ENCODE measurements at places on chromosomes 12 and 14. TPM values are rescaled to one million over a fixed set of nuclear protein-coding genes. Genes with fewer than 3 reads are reported as not detected.

DNA sequence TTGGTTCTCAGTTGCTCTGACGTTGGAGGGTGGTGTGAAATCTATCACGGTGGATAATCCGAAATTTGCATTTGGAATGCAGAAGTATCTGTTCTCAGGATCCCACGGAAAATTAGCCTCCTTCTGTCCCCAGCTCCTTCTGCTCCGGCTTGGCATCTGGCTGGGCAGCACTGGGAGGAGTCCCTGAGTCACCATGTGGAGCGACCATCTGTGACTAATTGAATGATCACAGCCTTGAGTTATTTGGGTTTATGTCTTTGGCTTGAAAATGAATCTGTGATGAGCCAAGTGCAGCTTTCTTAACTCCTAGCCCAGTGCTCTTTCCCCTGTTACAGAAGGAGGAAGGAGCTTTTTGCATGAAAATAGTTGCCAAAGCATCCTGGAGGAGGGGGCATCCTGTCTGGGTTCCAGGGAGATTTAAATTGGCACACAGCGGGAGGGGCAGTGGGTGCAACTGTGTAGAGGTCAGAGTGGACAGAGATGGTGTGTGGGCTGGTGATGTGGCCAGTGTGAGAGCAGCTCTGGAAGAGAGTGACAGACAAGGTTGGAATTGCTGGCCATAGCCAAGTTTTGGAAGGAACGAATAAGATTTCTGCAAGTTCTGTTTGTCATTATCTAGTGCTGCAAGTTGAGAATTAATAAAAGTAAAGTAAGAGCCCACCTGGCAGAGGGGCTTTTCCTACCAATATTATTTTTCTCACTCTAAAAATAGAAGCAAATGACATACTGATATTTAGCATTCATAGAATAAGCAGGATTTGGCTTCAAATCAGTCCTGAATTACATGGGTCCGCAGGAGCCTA, 74.4 kb downstream of the SLC24A4 start:
- peak; percentile 84 for DNase-seq

GRCh38 chr12:4621511-4621910, 27.3 kb downstream of the AKAP3 start:
- no peak for DNase-seq

DNA sequence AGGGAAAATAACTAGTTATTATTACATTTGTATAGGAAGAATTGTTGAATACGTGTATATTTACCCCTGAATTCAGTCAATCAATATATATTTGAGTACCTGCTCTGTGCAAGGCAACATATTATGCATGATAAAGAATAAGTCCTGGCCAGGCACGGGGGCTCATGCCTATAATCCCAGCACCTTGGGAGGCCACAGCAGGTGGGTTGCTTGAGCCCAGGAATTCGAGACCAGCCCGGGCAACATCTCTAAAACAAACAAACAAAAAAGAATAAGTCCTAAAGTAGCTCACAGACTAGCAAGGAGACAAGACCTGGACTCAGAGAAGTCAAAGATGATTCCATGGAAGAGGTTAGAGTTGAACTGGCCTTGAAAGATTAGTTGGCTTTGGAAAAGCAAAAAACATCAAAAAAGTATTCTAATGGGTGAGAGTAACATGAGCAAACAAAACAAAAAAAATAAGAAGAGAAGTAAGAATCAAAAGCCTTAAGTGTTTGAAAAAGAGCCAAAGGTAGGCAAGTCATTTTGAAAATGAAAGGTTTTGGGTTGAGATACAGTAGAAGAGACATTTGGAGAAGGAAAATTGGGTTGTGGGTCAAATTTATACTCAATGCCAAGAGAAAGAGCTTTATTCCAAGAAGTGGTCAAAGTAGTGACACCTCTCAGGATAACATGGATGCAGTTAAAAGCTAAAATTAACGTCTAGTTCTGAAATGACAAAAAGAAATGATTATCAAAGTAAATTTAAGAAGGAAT, 115.2 kb upstream of the BCAT1 start:
- DNase-seq: no peak

- DNase-seq: no peak
Measured at GRCh38 chr14:90427848-90428426, 31.1 kb downstream of the CALM1 start.

DNA sequence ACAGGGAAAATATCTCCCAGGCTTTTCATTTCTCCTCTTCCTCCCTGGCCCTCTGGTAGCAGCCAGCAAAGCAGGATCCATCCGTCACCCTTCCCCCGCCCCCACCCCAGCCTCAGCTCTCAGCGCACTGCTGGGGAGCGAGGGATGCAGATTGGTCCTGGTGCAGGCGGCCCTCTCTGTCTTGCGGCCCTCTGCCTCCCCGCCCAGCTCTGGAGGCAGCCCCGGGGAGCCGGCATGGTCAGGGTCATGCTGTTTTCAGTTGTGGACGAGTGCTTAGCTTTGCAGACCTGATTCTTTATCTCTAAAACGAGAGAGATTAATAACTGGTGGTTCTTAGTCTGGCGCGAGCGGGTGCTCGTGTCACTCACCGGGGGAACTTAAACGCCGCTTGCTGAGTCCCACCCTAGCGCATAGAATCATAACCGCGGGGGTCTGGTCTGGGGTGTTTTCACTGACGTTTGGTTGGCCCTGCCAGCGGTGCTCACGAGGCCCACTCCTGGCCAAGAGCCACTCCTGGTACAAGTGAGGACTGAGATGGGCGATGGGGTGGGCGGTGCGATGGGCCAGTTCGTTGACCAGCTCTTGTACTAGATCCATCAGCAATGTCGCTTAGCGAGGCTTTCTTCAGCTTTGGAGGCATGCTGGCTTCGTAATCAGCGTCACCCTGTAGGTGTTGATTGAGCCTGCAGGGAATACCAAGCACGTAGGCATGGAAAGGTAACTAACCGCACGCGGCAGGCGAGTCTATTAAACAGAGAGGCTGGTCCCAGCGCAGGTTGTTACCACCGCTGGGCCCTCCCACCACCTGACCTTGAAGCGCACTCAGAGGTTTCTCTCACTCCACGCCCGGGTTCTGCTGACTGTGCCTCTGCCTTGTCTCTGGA, 95.2 kb downstream of the TSPAN9 start:
- no peak for DNase-seq

DNA sequence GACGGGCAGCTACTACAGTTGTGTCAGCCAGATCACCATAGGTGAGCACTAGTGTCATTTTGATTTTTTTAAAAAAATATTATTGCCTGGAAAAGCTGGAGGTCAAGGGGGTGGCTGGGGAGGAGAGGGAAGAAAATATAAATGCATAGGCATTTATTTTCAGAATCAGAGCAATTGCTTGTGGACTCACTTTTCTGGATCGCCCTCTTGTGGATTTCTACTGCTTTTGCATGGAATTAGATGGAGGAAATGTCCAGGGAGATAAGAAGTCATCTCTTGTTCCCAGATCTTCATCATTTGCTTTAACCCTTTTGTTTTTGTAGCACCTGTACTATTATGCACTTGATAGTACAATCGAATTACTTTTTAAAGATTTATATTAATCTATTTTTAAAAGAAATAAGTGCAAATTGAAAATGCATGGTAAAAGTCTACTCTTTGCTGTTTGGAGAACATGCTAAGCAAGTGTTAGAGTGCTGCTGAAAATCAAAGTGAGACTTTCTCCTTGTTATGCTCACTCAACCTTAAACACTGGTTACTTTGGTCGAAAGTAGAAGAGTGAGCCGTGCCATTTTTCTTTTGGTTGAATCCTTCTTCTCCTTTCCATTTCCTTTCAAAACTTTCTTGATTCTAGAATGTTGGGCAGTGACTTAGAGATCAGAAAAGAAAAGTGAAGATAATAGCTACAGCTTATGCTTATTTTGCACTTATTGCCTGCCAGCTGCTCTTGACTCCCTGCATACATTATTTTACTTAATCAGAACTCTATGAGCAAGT, 60.6 kb upstream of the ANO4 start:
- DNase-seq: peak; percentile 33

DNA sequence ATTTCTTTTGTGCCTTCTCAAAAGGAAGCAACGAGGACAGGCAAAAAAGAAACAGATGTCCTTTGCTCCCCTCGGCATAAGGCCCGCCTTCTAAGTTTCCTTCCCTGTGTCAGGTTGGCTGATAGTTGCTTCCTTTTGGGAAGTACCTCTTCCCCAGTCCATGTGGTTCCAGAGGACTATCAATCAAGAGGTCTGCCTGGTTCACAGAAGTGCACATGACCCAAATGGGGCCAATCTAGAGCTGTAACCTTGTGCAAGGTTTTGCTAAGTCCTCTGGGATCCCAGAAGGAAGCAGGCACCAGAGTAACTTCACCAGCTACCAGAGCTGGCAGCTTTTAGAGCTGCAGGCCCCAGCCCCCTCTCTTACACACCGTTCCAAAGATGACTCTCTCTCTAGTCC, 42.6 kb downstream of the TMEM63C start:
- no peak for DNase-seq

DNA sequence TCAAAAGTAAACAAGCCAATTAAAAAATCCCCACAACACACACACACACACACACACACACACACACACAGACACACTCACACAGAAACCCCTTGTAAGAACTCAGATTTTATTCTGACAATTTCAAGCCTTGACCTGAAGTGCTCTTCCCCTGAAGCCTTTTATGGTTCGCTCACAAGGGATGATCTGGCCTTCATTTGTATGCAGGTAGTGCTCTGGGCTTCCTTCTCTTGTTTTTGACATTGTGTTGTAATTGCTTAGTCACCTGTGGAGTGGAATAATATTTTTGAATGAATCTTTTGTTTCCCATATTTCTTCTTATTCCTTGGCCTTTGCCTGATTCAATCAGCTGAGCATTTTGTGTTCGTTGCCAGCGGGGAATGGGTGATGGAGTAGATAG, 83.3 kb upstream of the CSRP2 start:
- no peak for DNase-seq

- DNase-seq: no peak
Measured at GRCh38 chr14:58245562-58245961, 919 bp downstream of the PSMA3 start.

DNA sequence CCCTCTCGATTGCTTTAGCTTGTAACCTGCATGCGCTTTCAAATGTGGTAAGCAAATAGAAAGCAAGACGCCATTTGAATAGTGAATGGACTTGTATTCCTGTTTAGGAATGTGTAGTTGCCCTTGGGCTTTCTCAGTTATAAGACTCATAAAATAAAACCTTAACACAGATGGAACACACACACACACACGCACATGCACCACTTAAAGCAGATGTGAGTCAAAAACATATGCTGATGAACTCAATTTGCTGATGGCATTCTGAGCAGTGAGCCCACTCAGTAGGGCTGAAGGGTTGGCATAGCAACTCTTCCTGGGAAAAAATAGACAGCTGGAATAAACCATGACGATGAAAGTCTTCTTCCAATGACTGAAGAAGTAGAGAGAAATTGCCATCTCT, 360.5 kb downstream of the APAF1 start:
- DNase-seq: no peak

DNA sequence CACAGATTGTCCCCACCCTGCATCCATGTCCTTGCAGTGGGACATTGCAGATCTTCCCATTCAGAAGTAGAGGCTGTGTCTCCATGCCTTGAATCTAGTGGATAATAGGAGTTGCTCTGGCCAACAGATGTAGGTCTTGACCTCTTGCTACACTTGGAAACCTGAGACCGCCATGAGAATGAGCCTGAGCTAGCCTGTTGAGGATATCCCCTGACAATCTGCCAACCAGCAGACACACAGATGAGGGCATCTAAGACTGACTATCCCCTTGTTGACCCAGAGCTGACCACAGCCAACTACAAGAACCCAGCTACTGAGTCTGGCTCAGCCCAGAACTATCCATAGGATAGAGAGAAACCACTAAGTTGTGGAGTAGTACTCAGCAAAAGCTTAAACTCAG, 161.1 kb upstream of the NOS1 start:
- no peak for DNase-seq

GRCh38 chr12:104748790-104749189, 209.3 kb downstream of the SLC41A2 start:
- DNase-seq: peak; percentile 53

- no peak for DNase-seq
Measured at GRCh38 chr12:41905073-41905758, 239.5 kb downstream of the GXYLT1 start.

DNA sequence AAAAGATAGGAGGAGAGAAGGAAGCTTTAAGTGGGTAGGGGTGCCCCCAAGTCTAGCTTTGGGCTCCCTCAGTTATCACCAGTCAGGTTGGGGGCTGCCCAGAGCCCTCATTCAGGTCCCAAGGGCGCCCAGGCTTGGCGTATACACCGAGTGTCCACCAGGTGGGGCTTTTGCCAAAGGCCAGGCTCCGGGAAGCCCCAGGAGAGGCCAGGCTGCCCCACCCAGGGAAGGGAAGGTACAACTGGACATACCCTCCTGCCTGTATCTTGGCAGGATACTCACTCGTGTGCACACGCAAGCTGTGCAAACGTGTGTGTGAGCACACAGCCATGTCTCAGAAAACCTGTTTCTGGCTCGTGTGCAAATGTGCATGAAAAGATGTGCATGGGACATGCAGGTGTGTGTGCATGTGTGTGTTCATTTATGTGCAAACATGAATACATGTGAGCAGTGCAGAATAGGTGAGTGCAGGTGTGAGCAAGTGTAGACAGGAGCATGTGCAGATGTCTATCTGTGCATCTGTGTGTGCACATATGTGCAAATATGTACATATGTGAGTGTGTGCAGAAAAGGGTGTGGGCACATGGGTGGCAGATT, 103.9 kb upstream of the MYL2 start:
- DNase-seq: peak; percentile 61

- DNase-seq: no peak
Measured at GRCh38 chr14:98189062-98189461, 1082.9 kb downstream of the BCL11B start.

- DNase-seq: no peak
Measured at GRCh38 chr12:44036875-44037443, 201.1 kb downstream of the TMEM117 start.

DNA sequence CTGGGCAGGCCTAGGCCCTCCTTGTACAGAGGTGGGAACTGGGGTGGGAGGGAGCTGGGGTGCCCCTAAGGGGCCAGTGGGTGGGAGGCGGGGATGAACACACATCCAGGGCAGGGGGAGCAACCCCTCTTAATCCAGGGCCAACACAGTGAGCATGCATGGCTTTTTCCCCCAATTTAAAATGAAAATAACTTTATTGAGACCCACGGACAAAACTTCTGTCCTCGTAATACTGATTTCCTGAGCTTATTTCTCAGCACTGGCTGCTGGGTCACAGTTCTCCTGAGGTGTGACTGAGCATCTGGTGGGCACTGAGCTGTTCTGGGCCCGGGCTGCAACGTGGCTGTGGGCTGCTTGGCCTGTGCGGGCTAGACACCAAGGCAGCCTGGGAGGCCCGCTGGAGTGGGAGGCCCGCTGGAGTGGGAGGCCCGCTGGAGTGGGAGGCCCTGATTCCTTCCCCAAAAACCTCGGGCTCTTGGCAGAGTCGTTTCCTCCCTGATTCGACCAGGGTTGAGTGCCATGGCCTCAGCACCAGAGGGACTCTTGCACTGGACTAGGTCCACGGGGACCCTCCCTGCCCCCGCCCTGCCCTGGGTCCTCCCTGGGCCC, 24.9 kb upstream of the TRAF3 start:
- no peak for DNase-seq

The NPAS3 gene
- 1.5 TPM for total RNA-seq

The CLEC2A gene
- total RNA-seq: not detected

The OLR1 gene
- 0.06 TPM for total RNA-seq

The SERPINA5 gene
- total RNA-seq: 0.33 TPM

The PRH2 gene
- total RNA-seq: not detected

The C12orf50 gene
- not detected for total RNA-seq

The SIX1 gene
- 14.9 TPM for total RNA-seq
